Activated T-cell treated with anti-CD3 and anti-CD28 coated beads for 1 hour (primary cell): ENCODE measurements at places on chromosomes 12 and 14.

DNA sequence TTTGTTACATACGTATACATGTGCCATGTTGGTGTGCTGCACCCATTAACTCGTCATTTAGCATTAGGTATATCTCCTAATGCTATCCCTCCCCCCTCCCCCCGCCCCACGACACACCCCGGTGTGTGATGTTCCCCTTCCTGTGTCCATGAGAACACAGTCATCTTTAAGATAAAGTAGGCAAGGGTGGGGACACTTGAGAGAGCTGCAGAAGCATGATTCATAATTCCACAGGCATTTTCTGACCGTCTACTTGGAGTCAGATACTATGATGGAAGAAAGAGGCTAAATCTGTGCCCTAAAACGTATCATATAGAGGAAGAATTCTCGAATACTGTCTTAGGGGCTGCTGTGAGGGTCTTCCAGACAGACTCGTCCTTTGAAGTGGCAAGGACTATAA, 145.9 kb upstream of the VASH1 start:
- DNase-seq: no peak

DNA sequence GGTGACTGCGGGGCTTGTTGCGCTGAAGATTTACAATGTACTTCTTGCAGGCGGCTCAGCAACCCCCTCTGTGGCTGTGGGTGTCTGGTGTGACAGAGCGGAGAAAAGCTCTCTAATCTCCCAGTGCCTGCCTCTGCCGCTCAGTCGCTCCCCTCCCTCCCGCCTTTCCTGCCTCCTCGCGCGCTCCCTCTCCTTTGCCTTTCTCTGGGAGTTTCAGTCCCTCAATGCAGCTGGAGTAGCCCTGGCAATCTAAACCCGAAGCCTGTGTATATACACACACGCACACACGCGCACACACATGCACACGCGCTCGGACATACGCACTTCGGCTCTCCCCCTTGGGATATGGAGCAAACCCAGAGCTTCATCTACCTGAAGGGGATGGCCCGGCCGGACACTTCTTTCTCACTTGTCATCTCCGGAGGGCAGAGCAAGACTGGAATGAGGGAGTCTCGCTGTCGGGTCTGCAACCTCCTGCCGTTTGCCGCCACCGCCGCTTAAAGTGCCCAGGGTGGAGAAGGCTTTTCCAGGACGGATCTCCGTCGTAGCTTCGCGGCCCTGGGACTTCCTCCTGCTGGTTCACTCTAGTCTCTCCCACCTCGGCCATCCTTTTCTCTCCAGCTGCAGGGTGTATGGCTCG, 599 bp upstream of the TRHDE start:
- no peak for DNase-seq

GRCh38 chr12:70351076-70351475, 15.0 kb upstream of the KCNMB4 start:
- DNase-seq: no peak

- DNase-seq: no peak
These were observed 140.8 kb downstream of the ERC1 start for GRCh38 chr12:1131811-1132224.

GRCh38 chr14:87975636-87976035, 17.3 kb downstream of the GALC start:
- no peak for DNase-seq

DNA sequence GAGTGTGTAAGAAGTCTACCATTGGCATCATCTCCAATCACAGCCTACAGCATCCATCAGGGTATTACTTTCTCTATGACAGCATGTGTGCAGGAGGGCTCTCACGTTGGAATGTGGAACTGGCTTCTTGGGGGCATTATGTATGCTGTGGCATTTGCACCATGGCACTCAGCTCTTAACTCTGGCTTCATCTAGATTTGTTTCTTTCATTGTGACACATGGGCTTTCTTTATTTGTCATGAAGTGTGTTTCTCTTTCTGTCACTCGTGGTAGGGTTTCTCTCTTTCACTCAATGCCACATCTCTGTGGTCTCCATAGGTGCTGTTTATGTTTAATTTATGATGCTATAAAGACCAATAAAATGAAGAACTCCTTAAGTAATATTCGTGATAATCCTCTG, 191.2 kb upstream of the GARIN2 start:
- no peak for DNase-seq

DNA sequence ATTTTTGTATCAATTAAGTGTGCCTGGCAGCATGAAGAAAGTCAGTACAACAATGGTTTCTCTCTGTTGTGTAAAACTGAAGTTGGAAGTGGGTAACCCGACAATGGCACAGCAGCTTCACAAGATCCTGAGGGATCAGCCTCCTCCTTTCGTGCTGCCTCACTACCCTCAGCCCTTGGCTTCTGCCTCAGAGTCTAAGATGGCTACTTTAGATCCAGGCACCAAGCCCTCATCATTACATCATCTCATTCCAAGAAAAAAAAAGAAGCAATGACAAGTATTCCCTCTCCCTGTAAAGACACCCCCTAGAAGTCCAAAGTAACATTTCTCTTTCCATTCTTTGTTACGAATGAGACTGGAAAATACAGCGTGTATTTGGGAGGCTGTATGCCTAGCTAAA, 92.6 kb downstream of the DNAI7 start:
- DNase-seq: no peak

DNA sequence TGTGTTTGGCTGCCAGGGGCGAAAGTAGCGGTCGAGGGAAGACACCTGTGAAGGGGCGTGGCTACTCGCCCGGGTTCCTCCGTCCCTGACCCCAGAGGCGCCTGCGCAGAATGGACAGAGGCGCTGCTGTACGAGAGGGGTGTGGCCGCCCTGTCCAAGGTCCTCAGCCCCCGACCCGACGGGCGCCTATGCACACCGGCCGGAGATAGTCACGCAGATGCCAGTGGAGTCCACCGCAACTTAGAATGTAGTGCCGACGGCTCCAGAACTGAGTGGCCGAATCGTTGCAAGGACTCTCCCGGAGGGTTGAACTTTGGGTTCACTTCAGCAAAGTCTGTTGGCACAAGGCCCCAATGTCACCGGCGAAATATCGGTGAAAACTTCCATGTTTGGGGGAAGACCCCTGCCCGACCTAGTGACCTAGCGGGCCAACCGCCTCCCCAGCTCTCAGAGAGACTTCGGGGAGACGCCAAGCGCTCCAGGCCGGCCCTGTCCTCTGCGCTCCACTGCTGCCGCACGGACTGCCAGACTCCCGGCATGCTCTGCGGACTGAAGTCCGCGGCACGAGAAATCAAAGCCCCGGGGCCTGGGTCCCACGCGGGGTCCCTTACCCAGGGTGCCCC, 541 bp upstream of the RNU6-7 start:
- peak; percentile 59 for DNase-seq

DNA sequence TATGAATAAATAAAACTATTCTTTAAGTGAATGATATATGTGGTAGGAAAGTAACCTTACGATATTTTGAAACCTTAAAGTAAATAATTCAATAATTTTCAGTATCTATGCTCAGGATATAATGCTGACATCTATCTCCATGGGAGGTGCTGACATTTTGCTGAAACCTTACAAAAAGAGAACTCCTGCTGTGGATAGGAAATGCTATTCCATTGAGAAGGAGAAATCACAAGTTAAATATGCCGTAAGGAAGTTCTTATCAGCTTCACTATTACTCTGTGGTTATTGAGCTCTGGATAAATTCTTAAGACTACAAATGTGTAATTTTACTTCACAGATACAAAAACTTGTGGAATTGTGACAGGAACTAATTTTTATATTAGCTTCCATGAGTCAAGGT, 722.1 kb downstream of the TMTC2 start:
- no peak for DNase-seq
